Right renal pelvis (tissue), 4 donors: ENCODE measurements at places on chromosomes 16 and 17.

DNA sequence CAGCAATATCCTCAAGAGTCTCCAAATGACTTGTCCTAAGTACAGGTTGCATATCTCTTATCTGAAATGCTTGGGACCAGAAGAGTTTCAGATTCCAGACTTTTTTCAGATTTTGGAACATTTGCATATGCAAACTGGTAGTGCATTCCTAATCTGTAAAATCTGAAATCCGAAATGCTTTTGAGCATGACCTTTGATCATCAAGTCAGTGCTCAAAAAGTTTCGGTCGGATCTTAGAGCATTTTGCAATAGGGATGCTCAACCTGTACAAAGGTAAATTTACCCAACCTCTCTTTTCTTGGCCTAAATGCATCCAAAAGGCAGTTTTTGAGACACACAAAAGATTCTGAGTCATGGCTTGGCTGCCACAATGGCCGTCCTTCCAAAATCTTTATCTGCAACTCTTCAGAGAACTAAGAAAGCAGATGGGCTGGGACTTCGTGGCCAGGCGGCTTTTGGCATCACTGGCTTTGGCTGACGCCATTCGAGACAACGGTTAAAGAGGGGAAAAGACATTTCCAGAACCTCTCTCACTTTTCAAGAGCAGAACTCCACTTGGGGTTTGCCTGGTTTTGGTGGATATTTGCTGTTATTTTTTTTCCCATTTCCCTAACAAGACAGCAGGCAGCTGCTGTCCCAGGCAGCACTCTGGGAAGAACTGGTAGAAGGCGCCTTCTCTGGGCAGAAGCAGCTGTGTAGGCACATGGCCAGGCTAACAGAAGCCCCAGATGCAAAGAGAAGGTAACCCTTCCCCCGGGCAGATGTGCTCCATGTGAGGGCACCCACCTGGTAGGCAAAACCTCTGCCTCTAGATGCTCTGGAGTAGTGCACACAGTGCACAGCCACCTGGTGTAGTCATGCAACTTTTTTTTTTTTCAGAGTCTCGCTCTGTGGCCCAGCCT lies 8.9 kb downstream of the CPPED1 start:
- no peak for DNase-seq

- no peak for DNase-seq
Measured at GRCh38 chr16:55280587-55280986, 43.4 kb upstream of the IRX6 start.

DNA sequence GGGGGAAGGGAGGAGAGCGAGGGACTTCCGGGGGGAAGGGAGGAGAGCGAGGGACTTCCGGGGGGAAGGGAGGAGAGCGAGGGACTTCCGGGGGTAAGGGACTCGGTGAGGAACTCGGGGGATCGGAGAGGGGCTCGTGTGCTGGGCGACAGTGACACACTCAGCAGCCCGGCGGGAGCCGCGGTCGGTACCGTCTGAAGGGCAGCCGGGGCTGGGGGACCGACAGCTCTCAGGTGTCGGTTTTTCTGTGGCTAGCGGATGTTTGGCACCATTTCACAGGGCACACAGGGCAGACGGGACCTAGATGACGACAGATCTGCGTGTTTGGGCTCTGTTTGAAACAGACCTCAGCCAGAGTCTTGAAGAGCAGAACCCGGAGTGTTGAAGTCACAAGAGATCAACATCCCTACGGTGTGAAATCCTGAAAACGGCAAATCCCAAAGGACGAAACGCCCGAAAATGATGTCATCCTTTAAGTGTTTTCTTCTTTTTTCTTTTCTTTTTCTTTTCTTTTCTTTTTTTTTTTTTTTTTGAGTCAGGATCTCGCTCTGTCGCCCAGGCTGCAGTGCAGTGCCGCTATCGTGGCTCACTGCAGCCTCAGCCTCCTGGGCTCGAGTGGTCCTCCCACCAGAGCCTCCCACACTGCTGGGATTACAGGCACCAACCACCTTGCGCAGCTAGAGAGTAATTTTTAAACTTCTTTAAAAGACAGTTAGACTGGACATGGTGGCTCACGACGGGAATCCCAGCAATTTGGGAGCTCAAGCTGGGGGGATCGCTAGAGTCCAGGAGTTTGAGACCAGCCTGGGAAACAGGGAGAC lies 23.9 kb downstream of the ZNF778 start:
- no peak for DNase-seq

DNA sequence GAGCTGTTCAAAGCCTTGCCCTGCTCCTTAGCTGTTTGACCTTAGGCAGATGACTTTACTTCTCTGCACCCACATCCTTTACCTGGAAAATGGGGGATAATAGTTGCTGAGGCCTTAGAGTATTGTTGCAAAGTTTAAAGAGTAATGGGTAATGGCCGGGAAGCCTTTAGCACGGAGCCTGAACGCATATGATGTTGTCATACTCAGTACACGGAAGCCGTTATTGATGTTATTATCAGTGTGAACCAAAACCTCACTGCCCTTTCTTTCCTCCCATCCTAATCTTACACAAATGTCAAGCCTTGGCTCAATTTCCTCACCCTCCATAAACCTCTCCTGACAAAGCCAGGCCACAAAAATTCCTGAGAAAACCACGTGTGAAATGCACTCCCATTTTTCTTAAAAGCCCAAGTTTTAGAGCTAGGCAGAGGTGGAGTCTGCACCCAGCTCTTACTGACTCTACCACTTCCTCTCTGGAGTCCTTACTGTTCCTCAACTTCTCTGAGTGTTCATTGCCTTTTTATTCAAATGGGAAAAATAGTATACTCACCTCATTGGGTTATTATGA lies 67.3 kb upstream of the CACNG3 start:
- no peak for DNase-seq

GRCh38 chr17:33225509-33225908 lies 67.6 kb downstream of the ASIC2 start:
- DNase-seq, result no peak

GRCh38 chr16:89386306-89387185 lies 103.8 kb downstream of the ANKRD11 start:
- DNase-seq, result no peak

GRCh38 chr16:49491771-49492761 lies 118.5 kb downstream of the C16orf78 start:
- DNase-seq, result peak; percentile 22

DNA sequence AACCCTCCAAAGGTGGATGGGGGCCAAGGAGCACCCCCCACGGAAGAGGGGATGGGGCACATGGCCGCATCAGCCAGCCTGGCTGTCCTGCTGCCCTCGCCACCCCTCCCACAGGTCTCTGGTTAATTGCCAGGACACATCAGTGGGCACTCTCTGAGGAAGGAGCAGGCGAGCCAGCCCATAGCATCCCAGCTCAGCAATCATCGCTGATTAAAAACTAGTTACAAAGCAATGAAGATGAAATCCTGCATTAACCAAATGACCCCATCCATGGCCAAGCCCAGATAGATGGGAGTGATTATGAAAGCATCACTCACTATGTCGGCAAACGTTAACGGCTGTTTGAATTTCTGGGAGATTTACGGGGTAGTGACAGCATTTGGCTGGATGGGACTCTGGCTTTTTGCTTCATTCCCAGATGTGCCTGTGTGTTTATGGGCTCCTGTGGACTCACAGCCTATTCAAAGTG lies 45.3 kb downstream of the CCDC182 start:
- no peak for DNase-seq

DNA sequence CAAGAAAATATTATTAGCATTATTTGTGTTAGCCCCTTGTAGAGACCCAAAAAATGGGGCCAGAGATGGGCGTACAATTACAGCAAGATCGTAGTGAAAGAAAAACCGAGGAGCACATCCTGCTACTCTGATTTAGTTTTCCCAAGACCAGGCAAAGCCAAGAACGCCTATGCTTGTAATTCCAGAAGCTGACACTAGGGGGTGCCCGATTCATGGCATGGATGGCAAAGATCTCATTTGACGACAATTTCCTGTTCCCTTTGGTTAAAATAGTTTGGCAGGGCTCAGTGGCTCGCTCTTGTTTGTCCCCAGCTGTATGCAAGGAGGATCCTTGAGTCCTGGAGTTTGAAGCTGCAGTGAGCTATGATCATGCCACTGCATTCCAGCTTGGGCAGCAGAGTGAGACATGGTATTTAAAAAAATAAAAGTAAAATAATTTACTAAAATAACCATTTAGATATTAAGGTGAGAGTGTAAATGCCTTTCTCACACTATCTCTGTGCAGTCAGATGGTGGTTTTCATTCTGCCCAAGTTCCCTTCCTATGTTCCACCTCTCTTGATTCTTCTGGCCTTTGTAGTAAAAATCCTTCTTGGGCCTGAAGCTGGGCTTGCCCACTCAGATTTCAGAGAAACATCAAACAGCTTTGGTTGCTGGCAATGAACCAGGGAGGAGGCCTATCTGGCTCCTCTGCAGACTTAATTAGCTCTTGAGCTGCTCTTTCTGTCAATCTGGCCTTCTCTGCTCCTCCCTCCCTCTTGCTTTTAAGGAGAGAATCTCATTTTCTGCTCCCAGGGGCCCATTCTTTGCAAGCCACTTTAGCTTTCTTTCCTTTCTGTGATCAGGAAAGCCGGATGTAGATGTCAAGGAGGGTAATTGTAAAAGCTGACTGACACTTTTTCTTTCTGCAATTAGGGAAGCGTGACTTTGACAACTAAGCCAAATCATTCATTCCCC lies 31.2 kb downstream of the TMEM238L start:
- no peak for DNase-seq

DNA sequence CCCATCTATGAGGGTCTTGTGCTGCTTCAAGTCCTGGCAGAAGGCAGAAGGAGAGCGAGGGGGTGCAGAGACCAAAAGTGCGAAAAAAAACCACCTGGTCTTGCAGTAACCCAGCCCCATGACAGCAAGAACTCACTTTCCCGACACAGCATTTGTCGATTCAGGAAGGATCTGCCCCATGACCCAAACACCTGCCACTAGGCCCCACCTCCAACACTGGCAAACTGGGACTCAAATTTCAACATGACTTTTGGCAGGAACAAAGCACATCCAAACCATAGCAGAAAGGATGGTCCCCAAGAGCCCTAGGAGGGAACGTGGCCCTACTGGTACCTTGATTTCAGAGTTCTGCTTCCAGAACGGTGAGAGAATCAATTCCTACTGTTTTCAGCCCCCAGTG lies 34.7 kb upstream of the KLHDC4 start:
- no peak for DNase-seq

DNA sequence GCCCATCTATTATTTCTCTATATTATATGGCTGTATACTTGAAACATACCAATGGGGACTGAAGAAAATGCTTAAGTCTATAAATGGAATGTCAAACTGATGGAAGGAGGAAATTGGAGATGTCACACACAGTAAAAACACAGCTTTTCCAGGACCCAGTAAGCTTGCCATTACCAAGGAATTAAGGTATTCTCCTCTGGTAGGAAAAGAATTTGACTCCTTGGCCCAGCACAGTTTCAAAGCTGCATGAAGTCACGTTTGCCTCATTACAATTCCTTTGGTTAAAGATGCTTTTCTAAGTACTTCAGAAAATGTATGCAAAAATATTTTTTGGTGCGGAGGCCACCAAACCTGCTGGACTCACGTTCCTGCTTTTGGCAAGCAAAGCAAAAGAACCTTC lies 48.5 kb downstream of the CDH13 start:
- no peak for DNase-seq

GRCh38 chr17:3475812-3476610 lies at the start of gene ASPA:
TSS of gene ASPA (plus strand) at chr17:3475997. CDS start at chr17:3476160, 163 bp downstream.
- no peak for DNase-seq

GRCh38 chr16:89138843-89139520 lies 32.6 kb upstream of the CDH15 start:
- DNase-seq, result no peak

GRCh38 chr16:85173146-85173980 lies 61.1 kb upstream of the CIBAR2 start:
- no peak for DNase-seq

DNA sequence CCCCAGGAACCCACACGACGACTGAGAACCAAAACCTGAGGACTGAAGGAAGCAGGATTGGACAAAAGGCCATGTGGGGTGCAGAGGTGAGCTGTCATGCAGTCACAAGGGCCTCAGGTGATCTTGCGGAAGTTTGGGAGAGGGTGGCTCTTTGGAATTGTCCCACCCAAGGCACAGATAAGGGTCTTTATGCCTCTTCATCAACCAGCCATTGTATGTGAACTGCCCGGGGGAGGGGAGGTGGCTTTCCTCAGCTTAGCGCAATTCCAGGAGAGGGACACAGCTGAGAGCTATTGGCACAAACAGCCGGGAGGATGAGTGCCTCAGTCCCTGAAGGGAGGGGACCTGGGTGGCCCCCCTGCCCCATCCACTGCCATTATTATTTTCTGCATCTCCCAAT lies 55.1 kb upstream of the PHOSPHO1 start:
- no peak for DNase-seq

GRCh38 chr16:77790009-77790372 lies 1.6 kb downstream of the VAT1L start:
- DNase-seq, result no peak

DNA sequence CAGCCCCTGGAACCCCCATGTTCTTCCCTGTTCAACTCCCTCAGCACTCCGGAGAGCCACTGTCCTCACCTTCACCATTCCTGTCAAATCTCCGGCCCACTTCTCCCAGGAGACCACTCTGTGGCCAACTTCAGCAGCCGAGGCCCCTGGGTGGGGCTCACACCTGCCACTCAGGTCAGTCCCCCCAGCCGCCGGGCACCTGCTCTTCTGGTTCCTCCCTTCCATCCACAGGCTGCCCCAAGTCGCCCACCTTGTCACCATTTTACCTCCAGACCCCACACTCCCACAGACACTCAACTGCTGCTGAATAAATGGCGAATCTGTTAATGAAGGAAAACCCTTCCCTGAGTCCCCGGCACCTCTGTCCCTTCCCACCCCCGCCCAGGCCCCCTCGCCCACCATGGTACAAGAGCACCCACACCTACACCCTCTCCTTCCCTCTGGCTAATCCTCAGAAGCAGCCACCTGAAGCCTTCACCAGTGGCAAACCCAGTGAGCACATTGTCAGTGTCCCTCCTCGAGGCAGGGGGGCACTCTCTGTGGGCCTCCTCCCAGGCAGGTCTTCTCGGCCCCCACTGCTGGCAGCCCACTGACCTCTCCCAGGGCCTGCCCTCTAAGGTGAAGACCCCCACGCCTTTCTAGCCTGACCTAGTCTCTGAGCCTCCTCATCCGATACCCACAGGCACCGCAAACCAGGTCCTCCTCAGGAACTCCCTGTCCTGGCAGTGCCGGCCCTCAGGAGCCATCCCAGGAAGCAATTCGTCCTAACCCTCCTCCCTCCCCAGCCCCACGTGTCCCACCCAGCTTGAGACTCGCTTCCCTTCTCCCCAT lies 8.2 kb downstream of the CANT1 start:
- no peak for DNase-seq

DNA sequence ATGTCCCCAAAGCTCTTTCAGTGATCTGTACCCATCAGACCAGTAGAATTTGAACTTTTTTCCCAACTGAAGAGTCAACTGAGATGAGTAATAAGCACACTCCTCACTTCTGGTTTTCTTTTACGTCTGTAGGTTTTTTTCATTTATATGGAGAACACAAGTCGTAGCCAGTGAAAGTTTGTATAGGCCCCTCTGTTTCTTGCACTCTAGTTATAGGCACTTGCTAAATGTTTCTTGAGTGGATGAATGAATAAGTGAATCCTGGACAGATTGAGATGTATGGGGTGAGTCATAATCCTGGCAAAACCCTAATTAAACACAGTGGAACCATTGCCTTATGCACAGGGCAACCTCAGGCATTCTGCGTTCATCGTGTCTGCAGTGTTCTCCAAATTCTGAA lies 193.7 kb upstream of the TBX2 start:
- no peak for DNase-seq
